RKO (cell line): ENCODE measurements at places on chromosomes 4 and X.

- no peak for DNase-seq
Observed at GRCh38 chrX:14775416-14775815, 97.5 kb downstream of the FANCB start.

GRCh38 chr4:106208481-106209460 lies 107.2 kb downstream of the TBCK start:
- no peak for DNase-seq

DNA sequence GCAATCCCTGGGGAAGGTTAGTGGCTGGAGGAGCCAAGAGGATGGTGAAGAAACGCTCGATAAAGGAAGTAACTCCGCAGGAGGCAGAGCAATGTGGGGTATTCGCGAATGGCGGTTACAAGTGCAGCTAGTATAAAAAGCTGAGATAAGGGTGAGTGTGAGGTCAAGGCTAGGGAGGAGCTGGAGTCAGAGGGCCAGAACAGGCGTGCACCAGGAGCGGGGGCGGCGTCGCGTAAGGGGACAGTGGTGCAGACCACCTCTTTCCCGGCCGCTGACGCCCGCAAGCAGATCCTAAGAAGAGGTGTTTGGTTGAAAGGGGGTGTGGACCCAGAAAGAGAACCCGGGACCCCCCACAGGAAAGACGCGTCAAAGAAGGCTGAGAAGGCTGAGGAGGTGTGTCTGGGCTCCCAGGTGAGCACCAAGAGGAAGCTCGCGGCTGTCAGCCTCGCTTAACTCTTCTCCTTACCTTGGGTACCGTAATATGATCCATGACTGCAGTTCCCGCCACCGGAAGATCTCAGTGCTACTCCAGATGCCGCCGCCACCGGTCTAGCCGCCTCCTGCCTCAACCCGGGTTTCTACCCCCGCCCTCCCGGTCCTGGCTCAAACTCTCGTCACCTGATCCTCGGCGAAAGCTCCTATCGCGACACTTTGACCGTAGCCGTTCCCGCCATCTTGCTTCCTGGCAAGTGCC lies at the start of gene MTMR8:
Gene MTMR8, minus strand, starts transcription at position 579 of the 694 bp plus-strand sequence. Its CDS starts 89 bp downstream, at position 490.
- DNase-seq: no peak

GRCh38 chr4:98245226-98245625 lies 16.0 kb upstream of the RAP1GDS1 start:
- no peak for DNase-seq

DNA sequence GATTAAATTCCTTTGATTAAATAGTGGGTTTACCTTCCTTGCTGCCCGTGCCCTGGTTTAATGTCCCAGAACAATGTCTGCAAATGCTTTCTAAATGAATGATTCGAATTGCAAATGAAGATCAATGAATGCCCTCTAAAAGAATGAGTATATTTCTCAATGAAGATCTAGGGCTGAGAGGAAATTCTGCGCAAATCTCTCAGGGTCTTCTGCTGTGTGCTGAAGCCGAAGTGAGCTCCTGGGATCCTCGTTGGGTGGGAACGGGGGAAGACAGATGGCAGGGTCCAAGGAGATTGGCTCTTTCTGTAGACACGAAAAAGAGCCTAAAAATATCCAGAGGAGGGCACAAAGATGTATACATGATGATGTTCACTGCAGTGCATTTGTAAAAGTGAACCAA lies 224.8 kb downstream of the STIM2 start:
- DNase-seq: no peak

DNA sequence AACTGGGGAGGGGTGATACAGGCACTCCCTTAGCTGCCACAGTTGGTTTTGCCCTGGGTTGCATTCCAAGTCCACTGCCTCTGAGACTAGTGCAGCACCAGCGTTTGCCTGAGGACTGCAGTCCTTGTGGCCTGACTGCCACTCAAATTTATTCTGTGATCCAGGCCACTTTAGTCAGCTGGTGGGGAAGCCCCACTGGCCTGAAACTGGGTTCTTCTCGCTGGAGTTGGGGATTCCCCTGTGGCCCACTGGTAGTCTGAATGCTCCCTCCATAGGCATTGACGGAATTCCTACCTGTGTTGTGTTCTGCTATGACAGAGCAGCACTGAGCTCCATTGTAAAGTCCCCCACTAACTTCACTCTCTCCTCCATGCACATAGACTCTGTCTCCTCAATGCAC lies 63.8 kb downstream of the PTPN13 start:
- DNase-seq: no peak

DNA sequence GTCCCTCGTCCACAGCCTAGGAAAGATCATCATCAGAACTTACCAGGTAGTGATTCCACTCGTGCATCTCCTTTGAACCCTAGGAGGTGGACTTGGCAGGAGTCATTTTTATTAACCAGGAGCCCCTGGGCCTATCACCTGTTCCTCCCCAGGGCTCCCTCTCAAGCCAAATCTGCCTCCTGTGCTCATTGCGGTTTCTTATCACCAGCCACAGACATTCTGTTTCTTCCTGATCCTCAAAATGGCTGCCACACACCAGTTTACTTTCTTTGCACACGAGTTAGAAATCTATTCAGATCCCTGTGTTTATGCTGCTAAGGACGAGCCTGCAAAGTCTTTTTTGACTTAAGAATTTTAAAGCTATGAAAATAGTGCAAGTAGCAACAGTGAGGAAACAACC lies 354.5 kb upstream of the BOD1L1 start:
- DNase-seq: no peak

- DNase-seq: peak; percentile 89
Observed at GRCh38 chrX:102155806-102156179, at the start of gene BEX5. TSS of gene BEX5 (minus strand) at chrX:102155977. CDS start at chrX:102154265, 1,712 bp downstream.

GRCh38 chrX:17039826-17040225 lies 93.4 kb downstream of the REPS2 start:
- DNase-seq: no peak

DNA sequence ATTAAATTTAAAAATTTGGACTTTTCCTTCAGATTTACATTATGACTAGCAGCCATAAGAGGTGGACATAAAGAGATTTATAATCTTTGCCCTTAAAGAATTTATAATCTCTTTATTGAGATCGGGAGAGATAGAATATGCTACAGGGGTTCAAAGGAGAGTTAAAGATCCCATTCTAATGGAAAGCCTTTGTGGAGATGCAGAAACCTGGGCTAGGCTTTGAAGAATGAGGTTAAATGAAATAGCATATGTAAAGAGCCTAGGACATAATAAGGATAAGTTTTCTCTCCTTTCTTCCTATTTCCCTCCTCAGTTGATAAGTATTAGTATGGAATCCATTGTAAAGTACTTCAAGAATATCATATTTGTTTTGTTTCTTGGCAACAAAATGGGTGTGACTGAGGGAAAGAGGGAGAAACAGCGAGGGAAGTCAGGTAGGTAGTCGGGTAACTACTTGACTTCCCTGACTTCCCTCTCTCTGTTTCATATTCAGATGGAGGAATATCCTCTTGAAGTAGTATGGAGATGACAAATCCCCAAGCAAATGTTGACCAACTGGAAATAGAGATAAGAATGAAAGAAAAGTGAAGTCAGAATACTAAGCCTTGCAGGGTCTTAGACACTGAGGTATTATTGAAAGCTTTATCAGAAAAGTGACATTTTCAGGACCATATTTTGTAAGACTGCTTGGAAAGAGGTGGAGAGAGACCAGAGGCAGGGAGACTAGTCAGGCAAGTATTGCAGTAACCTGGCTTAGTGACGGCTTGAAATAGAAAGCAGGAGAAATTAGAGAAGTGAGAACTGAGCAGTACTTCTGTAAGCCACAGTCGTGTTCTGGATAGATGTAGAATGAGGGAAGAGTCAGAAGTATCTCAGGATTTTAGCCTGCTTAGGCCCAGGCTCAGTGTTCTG lies 82.9 kb downstream of the PDLIM5 start:
- no peak for DNase-seq

- no peak for DNase-seq
Observed at GRCh38 chr4:174056959-174057358, 226.5 kb downstream of the FBXO8 start.

- DNase-seq: no peak
Observed at GRCh38 chr4:163505374-163505773, 10.9 kb downstream of the TMA16 start.

GRCh38 chr4:152109531-152110509 lies 349.0 kb upstream of the GATB start:
- no peak for DNase-seq

DNA sequence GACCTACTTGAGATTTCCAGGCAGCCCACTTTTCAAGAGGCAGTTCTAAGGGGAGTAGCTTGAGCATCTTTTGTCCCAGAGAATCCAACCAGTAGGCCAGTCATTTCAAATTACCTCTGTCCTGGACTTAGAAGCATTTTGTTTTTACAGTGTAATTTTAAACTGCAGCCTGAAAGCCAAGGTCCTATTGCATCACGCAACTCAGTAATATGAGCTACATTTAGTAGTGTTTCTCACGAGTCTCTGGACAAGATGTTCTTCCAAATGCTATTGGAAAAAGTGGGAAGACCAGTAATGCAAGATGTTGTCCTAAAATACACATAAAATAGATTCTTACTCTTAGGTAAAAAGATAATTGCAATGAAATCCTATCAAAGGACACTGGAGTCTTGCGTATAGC lies 182.5 kb upstream of the ARX start:
- no peak for DNase-seq

DNA sequence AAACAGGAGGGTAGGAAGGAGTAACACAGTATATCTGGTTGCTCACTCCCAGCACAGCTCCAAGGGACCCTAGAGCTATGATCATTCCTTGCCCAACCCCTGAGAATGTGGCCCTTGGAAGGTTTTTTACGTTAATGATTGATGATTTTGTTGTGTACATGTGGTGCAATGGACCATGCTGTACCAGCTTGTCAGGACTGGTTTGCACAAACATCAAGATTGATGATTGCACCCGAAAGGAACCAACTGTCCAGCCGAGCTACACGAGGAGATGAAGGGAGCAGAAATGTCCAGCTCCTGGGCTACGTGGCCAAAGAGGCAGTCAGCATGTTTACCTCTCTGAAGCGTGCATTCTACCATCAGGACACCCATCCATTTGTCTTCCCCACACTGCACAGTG lies 83.2 kb upstream of the USP9X start:
- no peak for DNase-seq
